ELF-1 (cell line): ENCODE measurements at places on chromosomes 1 and 21.

- no peak for DNase-seq
These were observed 3.7 kb downstream of the RNF19B start for GRCh38 chr1:32960819-32961355.

DNA sequence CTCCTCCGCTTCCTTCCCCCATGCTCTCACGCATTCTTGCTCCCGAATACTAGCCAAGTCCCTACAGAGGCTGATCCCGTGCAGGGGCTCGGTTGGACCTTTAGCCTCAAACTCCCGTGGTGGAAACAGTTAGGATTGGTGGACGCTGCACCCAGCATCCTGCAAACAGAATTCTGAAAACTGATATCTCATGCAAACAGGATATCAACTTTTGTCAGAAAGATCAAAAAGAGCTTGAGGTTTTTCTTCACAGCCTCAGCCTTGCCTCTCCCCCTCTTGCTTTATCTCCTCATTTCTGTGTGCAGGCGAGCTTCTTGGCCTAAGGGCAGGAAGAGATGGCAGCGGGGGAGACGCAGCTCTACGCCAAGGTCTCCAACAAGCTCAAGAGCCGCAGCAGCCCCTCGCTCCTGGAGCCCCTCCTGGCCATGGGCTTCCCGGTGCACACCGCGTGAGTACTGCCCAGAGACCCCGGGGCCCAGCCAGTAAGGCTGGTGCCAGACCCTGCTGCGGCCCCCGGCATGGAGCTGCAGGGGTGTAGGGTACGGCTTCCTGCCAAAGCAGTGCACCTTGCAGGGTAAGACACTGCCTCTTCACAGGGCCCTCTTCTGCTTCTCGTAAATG, at the start of gene UBASH3A:
Gene UBASH3A, plus strand, starts transcription at position 292 of the 621 bp plus-strand sequence. Its CDS starts 44 bp downstream, at position 336.
- no peak for DNase-seq

DNA sequence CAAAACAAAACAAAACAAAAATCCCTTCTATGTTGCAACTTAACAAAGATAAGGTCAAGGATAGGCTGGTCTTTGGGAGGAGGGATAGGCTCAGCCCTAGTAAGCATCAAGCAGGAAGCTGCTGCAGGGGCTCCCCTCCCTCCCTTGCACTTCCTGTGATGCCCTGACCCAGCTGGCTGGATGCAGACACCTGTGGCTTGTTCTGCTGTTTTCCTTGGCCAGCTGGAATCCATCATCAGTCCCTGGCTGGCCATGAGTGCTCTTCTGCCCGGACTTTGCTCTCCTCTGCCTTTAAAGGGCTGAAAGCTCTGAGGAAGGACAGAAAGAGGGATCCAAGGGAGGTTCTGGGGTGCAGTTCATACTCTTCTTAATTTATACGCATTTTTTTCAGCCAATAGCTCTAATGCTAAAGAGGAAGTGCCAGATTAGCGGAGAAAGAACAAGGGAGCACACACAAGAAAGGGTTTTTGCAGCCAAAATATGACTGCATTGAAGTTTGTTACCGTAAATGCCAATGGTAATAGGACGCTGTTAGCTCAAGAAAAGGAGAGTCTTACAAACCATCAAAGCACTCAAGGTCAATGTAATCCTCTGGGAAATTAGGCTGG, 19.9 kb upstream of the UBE2U start:
- no peak for DNase-seq

DNA sequence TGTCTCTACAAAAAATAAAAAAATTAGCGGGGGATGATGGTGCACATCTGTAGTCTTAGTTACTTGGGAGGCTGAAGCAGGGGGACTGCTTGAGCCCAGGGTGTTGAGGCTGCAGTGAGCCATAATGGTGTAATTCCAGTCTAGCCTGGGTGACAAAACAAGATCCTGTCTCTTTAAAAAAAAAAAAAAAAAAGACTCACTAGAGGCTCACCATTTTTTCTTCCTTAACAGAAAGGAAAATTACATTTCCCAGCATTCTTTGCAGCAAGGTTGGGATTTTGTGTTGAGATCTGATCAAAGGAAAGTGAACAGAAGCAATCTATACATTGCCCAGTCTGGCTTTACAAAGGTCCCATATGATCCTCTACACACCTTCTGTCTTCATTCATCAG, 21.5 kb downstream of the GFI1 start:
- DNase-seq = no peak

- no peak for DNase-seq
These were observed 11.7 kb upstream of the FGR start for GRCh38 chr1:27646676-27647075.

- DNase-seq = no peak
These were observed 85.2 kb upstream of the ZP4 start for GRCh38 chr1:237975903-237976302.

DNA sequence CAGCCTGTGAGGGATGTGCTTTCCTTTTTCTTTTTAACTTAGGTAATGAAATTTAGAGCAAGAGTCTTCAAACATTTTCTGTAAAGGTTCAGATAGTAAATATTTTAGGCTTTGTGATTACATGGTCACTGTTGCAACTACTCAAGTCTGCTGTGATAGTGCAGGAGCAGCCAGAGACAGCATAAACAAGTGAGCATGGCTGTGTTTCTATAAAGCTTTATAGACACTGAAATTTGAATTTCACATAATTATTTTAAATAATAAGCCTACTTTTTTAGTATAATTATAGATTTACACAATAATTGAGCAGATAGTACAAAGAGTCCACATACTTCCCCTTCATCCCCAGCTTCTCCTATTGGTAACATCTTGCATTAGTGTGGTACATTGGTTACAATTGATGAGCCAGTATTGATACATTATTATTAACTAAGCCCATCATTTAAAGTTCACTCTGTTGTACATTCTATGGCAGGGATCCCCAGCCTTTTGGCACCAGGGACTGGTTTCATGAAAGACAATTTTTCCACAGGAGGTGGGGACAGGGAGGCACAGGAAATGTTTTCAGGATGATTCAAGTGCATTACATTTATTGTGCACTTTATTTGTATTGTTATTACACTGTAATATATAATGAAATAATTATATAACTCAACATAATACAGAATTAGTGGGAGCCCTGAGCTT, 3.0 kb downstream of the ATF6 start:
- DNase-seq = no peak
